ENCODE measurements at places on chromosomes 2 and 18.

- DNase-seq, result no peak
These were observed 56.7 kb downstream of the LBH start for GRCh38 chr2:30287857-30288513.

DNA sequence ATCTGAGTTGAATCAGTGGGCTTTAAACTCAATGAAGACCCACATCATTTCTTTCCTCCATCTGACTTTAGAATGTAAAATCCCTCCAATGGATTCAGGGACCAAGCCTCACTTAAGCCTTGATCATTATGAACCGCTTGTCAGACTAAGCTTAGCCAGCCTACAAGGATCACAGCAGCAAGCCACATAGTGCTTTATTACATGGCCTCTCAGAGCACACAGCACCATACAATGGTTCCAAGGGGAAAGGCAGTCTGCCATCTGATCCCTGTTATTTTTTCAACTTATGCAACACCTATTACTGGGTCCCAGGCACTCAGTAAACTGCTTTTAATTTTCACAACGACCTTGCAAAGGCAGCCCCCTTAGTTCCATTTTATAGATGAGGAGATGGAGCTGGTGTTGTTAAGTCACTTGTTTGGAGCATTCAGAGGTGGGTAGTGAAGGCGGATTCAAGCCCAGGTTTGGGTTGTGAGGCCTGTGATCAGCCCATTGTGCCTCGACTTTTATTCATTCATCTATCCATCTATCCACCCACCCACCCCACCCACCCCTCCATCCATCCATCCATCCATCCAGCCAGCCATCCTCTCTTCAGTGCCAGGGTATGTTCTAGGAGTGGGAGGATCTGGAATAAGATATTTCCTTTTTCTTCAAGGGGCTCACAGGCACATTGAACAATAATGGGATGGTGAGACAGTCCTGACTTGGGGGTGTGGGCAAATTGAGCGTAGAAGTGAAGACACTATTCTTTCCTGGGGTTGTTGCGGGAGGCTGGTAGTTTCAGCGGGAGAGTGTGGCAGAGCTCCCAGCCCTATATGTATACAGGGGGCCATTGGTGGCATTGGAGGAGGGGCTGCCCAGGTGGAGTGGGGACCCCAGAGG is 141.2 kb downstream of the MYCN start:
- DNase-seq, result no peak

DNA sequence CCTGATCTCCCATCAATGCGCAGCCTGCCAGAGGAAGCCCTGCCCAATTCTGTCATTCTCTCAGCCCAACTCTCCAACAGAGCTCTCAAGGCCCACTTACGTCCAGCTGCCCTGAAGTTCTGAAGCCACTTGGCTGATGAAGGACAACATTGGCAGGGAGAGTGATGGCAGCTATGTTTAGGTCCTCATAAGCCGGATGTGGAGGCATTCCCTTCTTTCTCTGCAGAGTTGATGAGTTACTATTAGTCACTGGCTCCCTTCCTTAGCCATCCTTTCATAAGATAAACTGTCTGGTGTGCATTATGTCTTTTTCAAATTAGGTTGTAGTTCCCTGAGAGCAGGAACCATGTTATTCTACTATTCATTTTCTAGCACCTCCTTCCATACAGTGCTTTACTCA is 22.5 kb upstream of the TACR1 start:
- no peak for DNase-seq

- no peak for DNase-seq
These were observed 153.8 kb downstream of the MAP2 start for GRCh38 chr2:209577376-209578357.

- no peak for DNase-seq
These were observed 22.2 kb upstream of the CAB39 start for GRCh38 chr2:230690439-230690838.

GRCh38 chr2:113167115-113167932 is 6.4 kb upstream of the PSD4 start:
- DNase-seq, result no peak

- DNase-seq, result no peak
These were observed 196.0 kb upstream of the HDAC4 start for GRCh38 chr2:239596792-239597191.

DNA sequence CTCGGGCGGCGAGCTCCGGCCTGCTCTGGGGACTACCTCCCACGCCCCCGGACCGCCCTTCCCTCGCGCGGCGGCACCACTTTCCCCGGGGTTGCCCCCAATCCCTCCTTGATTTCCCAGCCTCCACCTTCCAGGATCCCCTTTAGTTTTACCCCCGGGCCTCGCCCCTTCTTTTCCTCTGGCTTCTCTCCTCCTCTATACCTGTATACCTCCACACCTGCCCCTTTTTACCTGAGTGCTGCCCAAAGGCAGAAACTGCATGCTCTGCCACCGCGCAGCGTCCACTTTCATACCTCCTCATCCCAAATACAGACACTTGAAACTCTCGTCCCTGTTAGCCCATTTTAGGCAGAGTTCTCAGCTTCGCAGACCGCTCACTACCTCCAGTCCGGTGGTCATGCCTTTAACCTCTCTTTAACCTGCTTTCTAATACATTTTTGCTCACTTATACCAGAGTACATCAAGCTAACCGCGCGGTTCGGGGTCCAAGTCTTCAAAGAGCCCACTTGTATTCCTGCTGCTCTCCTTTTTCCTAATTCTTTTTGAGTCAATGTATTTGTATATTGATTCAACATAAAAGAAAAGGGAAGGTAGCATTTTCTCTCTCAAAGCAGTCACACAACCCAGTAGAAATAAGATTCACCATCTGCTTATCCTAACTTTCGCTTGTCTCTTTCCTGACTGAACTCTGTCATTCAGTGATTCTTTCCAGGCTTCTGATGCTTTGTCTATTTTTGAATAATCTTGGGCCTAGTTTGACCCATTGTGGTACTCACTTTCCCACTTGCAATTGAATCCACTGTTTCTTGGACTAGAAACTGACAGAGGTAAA is 901 bp downstream of the SPOPL start:
- DNase-seq, result no peak

DNA sequence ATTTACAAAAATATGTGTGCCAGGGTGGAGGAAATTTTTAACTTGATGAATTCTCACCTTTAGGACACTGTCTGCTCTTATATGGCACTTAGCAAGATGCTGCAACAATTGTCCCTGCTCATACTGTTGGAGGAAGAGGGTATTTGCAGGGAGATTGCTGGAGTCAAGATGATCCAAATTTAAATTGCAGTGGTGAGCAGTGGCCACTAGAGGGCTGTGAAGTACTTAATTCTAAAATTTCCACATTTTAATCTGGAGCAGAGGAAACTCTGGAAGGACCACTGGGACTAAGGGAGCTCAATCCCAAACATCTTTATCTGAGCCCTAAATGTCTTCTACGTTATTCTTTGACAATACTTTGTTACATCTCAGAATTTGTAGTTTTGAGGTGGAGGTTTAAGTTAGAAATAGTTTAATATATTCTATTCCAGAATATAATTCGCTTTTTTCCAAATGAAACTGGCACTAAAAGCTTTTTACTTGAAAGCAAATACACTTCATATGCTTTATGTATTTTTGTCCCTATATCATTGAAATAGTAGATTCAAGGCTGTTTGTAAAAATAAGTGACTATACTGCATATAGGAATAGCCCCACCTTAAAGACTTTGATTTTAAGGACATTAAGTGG is 33.0 kb upstream of the PTH2R start:
- peak; percentile 23 for DNase-seq

DNA sequence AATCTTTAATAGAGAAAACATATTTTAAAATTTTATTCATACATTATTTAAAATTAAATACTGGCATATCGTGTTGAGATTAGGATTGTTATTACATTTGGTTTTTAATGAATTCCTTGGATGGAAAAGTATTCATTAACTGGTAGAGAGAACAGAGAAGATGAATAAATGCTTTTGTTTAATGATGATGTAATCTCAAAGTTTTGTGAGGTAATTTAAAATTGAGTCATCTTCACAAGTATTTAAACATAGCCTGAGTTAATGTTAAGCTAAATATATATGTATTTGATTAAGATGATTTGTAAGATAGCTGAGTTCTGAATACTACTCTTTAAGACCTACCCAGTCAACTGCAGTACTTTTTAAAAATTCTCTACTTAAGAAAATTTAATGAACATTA is 713.4 kb upstream of the VRK2 start:
- DNase-seq, result no peak

- no peak for DNase-seq
These were observed 314.0 kb downstream of the MEIS1 start for GRCh38 chr2:66748939-66749338.

GRCh38 chr18:21218862-21219261 is 23.2 kb upstream of the GREB1L start:
- DNase-seq, result no peak

- no peak for DNase-seq
These were observed 625.9 kb upstream of the NRXN1 start for GRCh38 chr2:51657849-51658248.

- DNase-seq, result no peak
These were observed 347.5 kb downstream of the METTL4 start for GRCh38 chr18:2223849-2224248.

- DNase-seq, result no peak
These were observed 222.7 kb downstream of the CYRIA start for GRCh38 chr2:16442971-16443370.

DNA sequence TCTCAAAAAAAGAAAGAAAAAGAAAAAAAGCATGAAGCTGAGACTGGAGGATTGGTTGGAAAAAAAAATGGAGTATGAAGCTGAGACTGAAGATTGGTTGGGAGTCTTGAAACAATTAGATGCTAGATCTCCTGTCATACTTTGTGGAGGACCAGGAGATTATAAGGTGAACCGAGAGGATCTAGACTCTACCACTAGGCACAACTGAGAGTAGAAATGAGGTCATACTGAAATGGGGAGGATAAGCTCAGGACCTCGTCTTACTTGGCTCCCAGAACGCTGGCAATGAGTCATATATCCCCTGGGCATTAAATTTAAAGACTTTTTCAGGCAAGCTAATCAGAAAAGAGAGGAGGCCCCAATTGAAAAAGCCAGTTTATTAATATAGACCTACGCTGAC is 3.3 kb upstream of the ORC2 start:
- DNase-seq, result no peak

DNA sequence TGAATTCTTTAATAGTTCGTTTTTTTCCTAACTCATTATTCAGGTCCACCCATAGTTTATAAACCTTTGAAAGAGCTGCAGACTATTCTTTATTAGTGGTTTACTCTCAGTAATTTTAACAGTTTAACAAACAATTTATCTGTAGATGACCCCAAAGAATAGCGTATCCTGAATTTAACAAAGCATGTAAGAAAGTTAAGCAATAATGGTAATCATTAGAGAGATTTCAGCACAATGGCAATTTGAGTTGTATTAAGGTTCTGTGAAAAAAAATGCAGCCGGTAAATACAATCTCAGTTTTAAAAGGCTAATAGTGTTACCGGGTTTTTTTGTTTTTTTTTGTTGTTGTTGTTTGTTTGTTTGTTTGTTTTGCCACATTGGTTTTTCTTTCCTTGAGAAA is 40.3 kb downstream of the RBM45 start:
- DNase-seq, result no peak

- no peak for DNase-seq
These were observed 150.3 kb upstream of the ST6GAL2 start for GRCh38 chr2:107036293-107036692.

DNA sequence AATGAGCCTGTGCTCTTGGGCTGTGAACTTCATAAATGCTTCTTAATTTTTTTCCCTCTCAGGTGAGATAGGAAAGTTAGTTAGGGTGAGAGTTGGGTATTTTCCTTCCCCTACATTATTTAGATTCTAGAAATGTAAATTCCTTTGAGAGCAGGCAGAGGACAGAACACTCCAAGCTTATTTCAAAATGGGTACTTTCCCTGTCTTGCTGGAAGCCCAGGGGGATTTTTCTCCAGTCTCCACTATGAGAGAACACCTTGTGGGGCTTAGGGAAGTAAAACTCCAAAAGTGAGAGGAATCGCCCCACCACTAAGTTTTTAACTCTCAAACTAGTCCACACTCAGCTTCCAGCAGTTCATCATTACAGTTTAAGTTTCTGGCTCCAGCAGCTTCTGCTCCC is 253.2 kb upstream of the CTAGE1 start:
- no peak for DNase-seq

GRCh38 chr18:29056800-29057199 is 879.9 kb upstream of the CDH2 start:
- DNase-seq, result no peak

DNA sequence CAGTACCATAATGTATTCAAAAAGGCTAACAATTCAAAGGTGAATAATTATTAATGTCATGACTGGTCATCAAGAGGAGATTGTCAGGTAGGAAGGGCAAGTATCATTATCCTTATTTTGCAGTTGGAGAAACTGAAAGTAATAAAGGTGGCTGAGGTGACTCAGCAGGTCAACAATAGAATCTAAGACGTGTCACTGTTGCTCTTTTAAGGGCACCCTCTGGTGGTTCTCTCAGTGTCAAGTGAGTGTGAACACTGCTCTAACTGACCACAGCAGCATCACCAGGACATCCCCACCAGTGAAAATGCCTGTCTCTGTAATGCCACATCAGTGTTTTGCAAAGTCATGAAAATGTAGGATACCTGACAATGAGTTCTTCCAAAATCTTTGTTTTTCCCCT is 69.7 kb downstream of the DCC start:
- DNase-seq, result no peak

DNA sequence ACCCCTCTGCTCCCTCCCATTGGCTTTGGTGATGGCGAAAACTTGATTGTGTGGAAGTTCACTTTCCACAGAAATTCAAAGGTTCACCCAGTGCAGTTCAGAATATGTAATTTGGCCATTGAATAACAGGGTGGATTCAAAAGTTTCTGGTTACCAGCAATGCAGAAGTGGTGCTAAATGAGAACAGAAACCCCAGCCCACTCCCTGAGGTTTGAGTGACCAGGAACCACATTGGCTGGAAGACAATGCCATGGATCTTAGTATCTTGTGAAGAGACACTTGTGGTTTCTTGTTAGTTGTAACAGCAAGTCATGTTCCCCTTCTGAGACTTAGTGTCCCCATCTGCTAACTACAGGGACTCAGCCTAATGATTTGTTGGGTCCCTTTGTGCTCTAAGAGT is 49.8 kb downstream of the QPCT start:
- no peak for DNase-seq

DNA sequence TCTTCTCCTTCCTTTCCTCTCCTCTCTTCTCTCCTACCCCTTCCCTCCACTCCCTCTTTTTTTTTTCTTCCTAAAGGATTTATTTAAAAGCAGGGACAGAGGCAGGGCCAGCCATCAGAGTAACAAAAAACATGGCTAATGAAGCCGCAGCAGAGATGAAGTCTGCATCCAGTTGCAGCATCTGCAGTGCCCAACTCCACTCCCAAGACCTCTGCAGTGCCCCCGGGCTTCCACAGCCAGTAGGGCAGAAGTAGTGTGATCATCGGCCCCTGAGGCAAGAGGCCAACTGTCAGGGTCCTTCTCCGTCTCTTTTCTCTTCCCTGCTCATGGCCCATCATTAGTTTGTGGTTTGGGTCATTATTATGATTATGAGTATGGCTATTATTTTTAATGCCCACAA is 4.2 kb upstream of the EGR4 start:
- no peak for DNase-seq

- DNase-seq, result no peak
These were observed 21.9 kb upstream of the DNAJC10 start for GRCh38 chr2:182694189-182694588.

GRCh38 chr2:176683618-176684111 is 414.4 kb downstream of the MTX2 start:
- no peak for DNase-seq

Data from D721Med (cell line).